ENCODE measurements at places on chromosomes 4 and X.

GRCh38 chr4:14856062-14856933 is 146.0 kb upstream of the CPEB2 start:
- DNase-seq = peak; percentile 61

GRCh38 chrX:24961809-24962208 is 54.0 kb downstream of the ARX start:
- DNase-seq = no peak

DNA sequence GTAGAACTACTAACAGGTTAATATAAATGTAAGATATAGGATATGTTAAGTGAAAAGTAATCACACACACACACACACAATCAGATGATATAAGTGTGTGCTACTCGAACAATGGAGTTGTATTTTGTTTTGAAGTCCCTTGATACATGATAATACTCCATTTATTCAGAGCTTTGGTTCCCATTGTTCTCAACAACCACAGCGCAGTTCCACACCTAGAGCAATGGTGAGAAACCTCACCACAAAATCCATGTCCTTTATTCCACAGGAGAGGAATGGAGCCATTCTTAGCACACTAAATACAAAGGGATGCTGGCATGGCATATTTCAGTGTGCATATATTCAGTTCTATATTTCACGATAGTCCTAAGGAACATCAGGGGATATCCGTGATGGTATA is 139.2 kb downstream of the PPP3CA start:
- no peak for DNase-seq

DNA sequence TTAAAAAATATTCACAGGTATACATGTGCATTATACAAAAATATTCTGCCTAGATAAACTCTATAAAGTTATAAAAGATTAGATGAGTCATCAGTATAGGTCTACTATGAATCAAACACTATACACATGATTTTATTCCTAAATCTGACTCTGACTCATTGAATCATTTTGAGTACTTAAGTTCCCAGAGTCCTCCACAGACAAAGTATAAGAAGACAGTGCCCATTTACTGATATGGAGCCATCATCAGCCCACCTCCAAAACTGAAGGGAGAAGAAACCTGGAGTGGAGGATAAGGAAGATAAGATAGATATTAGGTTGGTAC is 28.7 kb upstream of the ANTXR2 start:
- no peak for DNase-seq

GRCh38 chrX:153651540-153652079 is 4.6 kb downstream of the DUSP9 start:
- DNase-seq = no peak

- DNase-seq = no peak
These were observed 155.3 kb upstream of the ADGRL3 start for GRCh38 chr4:61044837-61045236.

DNA sequence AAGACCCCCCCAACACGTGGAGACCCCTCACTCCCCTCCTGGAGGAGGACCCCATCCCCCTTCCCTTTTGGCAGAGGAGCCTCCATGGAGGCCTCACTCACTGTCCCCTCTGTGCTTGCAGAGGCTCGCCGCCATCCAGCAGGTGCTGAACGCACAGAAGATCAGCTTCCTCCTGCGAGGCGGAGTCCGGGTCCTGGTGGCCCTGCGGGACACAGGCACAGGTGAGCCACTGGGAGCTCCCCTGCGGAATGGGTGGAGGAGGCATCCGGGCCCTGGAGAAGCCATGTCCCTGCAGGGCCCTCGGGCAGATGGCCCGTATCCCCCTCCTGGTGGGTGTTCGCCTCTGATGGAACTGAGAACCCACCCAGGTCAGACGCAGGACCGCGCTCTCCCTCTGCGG is 206.5 kb downstream of the AFAP1 start:
- DNase-seq = no peak

GRCh38 chr4:32010221-32010620 is 1290.1 kb downstream of the PCDH7 start:
- DNase-seq = no peak

- DNase-seq = no peak
These were observed 8.4 kb downstream of the ATP10D start for GRCh38 chr4:47493238-47494123.

GRCh38 chr4:25722964-25723363 is 67.3 kb downstream of the SLC34A2 start:
- no peak for DNase-seq

- no peak for DNase-seq
These were observed 339.1 kb downstream of the DCHS2 start for GRCh38 chr4:154152546-154152945.

DNA sequence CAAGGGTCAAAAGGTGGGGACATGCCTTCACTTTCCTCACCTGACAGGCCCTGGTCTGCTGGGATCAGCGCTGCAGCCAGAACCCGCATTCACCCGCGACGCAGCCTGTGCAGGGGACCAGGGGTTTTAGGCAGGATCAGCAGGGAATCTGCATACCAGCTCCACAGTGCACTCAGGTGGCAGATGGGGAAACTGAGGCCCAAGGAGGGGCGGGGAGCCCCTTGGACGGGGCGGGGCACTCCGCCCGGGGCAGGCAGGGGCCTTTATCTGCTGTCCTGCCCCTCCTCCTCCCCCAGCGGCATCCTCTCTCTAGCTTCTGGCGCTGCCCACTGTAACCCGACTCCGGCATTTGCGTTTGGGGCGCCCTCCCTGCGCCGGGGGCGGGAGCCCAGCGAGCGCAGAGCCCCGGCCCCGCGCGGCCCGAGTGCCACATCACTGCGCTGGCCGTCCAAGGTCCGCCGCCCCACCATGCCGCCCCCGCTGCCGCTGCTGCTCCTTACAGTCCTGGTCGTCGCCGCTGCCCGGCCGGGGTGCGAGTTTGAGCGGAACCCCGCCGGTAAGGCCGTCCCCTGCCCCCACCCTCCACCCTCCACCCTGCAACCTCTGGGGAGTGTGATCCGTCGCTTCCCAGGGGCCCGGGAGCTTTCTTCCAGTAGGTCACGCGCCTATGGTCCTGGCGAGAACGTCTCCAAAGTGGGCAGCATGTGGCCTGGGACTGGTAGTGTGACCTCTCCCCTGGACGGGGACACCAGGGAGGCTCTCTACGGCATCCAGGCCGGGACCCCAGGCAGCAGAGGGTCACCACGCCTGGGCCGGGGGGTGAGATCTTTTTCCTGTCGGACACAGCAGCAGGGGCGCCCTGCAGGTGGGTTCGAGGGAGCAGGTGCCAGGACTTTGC is at the start of gene CPZ:
TSS of gene CPZ (plus strand) at position 400 of the 898 bp plus-strand sequence. CDS start at position 469, 69 bp downstream.
- no peak for DNase-seq

Measured in activated T-cell treated with anti-CD3 and anti-CD28 coated beads for 48 hours (primary cell).